ENCODE measurements at places on chromosomes 11 and 22. TPM values are rescaled to one million over a fixed set of nuclear protein-coding genes. Genes with fewer than 3 reads are reported as not detected.

DNA sequence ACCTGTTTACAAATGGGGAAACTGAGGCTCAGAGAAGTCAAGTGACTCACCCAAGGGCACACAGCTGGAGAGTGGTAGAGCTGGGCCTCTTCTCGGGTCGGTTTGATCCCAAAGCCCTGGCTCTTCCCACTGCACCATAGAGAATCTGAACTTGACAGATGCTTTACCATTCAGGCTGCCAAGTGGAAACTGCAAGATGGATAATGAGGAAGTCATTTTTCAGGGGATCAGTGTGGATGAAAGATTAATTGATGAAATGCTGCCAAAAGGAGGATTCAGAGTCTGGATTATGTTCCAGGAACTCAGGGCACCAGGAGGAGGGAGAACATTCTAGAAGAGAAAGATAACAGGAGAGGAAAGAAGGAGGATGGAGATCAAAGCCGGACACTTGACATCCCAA, 185.9 kb upstream of the ZBED5 start:
- DNase-seq = no peak

GRCh38 chr11:1230456-1231395, 7.9 kb downstream of the MUC5B start:
- no peak for DNase-seq

DNA sequence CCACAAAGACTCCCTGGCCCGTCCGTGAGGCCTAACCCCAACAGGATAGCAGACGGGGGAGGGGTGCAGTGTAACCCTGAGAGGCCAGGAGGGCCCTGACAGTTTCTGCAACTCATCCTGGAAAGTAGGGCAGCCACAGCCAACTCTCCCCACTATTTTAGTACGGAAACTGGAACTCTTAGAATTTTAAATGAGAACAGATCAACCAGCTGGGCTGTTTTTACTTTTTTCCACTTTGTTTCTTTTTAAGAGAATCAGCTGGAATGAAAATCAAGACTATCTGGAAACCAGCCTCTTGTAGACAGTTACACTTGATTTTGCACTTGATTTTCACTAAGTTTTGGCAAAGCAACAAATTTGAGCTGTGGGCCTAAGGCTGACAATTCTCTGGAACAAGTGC, 42.7 kb upstream of the NRIP3 start:
- DNase-seq = no peak

GRCh38 chr11:84965484-84965883, 661.7 kb downstream of the DLG2 start:
- no peak for DNase-seq

The RAG2 gene
- not detected for total RNA-seq

The CARNS1 gene
- total RNA-seq = 1.4 TPM

The TCF20 gene
- 75.0 TPM for total RNA-seq

- no peak for DNase-seq
Measured at GRCh38 chr22:19905347-19906276, 36.0 kb upstream of the COMT start.

DNA sequence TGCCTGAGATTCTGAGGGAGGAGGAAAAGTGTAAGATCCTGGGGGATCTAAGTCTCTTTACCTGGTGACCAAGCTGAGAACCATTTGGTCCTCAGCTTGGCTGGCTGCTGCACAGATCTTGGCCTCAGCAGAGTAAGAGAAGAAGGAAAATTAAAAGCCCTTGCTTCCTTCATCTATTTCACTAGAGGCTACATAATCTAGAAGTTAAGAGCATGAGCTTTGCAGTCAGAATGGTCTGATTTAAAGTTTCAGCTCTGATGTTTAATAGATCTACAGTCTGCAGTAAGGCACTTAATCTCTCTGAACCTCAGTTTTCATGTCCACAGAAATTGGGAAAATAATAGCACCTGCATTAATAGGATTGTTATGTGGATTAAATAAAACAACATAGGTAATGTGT, 3.1 kb upstream of the ZBTB16 start:
- DNase-seq = no peak

DNA sequence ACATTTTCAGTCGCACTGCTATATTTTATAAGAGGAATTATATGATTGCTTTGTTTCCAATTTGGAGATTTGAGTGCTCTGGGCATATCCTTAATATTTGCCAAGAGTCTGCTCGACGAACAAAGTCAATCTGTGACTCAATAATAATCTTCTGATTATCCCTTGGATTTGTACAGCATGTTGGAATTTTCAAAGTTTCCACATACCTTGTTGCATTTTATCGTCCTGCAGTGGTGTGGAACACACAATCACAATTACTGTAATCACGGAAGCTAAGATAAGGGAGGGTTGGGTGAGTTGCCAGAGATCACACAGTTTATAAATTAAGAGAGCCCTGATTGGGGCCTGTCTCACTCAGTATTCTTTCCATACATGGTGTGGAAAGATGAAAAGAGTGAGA, 189.3 kb downstream of the GUCY1A2 start:
- DNase-seq = no peak

DNA sequence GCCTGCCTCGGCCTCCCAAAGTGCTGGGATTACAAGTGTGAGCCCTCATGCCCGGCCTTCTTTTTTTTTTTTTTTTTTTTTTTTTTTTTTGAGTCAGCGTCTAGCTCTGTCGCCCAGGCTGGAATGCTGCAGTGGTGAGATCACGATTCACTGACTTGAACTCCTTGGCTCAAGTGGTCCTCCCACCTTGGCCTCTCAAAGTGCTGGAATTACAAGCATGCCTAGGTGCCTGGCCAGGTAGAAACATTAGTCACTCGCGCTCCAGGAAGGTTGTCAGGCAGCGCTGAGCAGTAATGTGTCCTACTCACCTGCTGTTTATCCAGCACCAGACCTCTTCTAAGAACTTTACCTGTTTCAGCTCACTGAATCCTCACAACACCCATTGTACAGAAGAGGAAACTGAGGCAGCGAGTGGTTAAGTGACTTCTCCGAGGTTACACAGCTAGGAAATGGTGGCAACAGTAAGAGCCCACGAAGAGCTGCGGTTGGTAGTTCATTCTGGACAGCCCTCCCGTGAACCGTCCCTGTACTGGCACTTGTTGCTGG, 496 bp upstream of the CST6 start:
- no peak for DNase-seq

- DNase-seq = peak; percentile 23
Measured at GRCh38 chr11:18461909-18462308, 6.3 kb downstream of the LDHAL6A start.

The SLC22A8 gene
- not detected for total RNA-seq

GRCh38 chr11:94171693-94172440, 43.2 kb downstream of the PANX1 start:
- DNase-seq = peak; percentile 29

GRCh38 chr22:43532301-43533155, 120.7 kb downstream of the MPPED1 start:
- no peak for DNase-seq

GRCh38 chr11:34358728-34359547, 1.1 kb upstream of the ABTB2 start:
- peak; percentile 72 for DNase-seq

DNA sequence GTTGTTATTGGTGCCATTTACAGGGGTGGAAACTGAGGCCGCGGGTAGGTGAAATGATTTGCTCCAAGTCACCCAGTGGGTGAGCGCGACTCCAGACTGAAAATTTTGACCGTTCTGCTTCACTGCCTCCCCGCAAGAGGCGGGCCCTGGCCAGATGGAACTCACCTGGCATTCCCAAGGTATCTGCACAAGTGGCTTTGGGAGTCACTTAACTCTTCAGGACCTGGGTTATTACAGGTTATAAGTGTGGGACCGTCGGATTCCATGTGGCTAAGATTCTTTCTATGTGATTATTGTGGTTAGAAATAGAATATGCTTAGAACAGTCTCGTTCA, 598 bp downstream of the CABIN1 start:
- DNase-seq = no peak

DNA sequence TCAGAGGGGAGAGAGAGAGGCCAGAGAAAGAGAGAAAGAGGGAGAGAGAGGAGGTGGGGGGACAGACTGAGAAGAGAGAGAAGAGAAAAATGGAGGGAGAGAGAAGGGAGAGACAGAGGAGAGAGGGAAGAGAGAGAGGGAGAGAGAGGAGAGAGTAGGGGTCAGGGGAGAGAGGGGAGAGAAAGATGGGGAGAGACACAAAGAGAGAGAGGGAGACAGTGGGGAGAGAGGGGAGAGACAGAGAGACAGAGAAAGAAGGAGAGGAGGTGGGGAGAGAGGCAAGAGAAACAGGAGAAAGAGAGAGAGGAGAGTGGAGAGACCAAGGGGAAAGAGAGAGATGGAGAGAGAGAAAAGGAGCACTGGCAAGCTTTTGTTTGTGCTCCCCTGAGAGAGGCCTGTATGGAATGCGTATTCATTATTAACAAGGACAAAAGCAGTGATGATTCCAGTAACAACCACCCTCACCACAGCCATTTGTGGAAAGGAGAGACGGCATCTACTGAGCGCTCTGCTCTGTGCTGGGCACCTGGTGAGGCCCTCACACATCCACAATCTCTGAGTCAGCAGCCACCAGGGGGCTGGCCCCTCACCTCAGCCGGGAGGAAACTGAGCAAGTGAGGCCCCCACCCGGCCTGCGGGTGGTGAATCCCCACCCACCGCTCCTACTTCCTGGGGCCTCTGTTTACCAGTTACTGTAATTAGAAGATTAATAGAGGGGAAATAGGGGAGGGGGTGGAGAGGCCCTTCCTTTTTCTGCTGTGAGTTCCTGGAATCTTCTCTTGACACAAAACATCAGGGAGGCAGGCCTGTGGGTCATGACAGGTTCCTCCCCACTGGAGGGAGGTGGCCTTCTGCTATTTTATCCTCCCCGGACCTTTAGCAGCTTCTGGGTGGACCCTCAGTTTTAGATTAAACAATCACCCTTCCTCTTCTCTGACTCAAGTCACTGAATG, 14.6 kb upstream of the MIAT start:
- peak; percentile 88 for DNase-seq

The STK33 gene
- total RNA-seq = 2.1 TPM

Data from activated naive CD4-positive, alpha-beta T cell treated with anti-CD3 and anti-CD28 coated beads, Interleukin-2, amount 50 U/mL, for 72 hours (primary cell).